NCI-H510A treated with DMSO at 0.1 percent for 48 hours (cell line): ENCODE measurements at places on chromosomes 6 and 20.

- no peak for DNase-seq
Observed at GRCh38 chr6:142380626-142381025, 78.8 kb downstream of the ADGRG6 start.

DNA sequence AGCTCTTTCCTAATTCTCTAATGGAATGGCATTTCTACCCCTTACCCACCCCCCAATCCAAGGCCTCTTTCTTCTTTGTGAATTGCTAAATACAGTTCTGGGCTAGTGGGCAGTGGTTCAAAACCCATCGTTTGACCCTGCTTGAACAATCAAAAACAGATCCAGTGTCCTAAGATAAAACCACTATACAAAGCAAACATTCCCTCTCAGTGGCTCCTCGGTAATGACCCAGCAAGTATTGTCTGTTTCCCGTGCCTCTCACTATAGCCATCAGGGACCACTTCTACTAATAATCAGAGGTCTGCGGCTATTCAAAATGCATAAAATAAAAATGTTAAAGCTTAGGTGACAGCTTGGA lies 143.5 kb upstream of the AKAP12 start:
- no peak for DNase-seq

DNA sequence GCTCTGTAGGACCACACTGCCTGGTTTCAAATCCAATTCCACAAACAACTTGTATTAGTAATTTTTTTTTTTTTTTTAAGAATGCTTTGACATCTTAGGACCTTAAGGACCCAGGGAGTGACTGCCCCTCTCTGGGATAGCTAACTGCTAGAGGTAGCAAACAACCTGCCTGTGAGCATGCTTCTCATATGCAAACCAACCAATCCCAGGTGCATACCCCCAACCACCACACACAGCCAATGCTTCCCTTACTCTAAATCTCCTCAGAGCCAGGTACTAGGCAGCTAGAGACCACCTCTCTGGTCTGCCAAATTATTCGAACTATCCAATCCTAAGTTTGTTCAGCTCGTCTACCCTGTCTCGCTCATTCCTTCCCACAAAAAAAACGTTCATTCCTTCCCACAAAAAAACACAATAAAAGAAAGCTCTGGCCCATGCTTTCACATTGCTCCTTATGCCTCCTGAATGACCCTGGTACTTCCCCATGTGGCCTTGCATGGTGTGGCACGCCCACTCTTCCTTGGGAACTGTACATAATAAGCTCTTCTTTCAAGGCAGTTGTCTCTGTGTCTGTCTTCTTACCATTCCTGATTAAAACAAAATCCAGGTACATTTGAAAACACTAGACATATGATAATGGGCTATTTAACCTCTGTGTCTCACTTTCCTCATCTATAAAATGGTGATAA lies 6.4 kb downstream of the SERAC1 start:
- DNase-seq: no peak

DNA sequence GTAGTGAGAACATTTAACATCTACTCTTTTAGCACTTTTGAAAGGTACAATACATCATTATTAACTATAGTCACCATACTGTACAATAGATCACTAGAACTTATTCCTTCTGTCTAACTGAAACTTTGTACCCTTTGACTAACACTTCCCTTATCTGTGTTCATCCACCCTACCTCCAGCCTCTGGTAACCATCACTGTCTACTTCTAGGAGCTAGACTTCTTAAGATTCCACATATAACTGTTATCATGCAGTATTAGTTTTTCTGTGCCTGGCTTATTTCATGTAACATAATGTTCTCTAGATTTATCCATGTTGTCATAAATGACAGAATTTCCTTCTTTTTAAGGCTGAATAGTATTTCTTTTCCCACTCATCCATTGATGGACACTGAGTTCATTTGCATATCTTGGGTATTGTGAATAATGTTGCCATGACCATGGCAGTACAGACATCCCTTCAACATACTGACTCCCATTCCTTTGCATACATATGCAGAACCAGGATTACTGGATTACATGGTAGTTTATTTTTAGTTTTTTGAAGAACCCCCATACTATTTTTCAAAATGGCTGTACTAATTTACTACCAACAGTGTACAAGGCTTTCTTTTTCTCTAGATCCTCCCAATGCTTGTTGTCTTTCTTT lies 135.7 kb downstream of the MOXD1 start:
- no peak for DNase-seq

- DNase-seq: no peak
Observed at GRCh38 chr6:45718131-45718530, 297.5 kb downstream of the CLIC5 start.

DNA sequence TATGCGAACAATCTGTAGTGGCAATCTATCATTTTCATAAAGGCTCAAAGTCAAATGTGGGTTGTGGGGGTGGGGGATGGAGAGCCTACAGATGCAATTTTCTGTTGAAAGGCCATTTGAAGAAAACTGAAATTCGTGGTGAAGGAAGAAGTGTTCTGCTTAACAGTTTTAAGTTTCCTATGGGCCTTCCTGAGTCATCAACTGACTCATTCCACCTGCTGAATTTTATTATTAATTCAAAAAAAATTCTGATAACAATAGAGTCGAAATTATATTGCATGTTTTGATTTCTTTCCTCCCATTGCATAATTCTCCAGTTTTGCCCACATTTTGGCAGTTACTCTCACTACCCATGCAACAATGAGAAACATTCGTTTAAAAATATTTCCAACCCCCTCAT lies 622.3 kb upstream of the ARID1B start:
- DNase-seq: no peak
